H9 (cell line): ENCODE measurements at places on chromosomes 1 and 21.

- no peak for DNase-seq
Measured at GRCh38 chr1:200525090-200525987, 95.2 kb downstream of the KIF14 start.

GRCh38 chr1:41661428-41662060 is 177.1 kb upstream of the EDN2 start:
- no peak for DNase-seq

DNA sequence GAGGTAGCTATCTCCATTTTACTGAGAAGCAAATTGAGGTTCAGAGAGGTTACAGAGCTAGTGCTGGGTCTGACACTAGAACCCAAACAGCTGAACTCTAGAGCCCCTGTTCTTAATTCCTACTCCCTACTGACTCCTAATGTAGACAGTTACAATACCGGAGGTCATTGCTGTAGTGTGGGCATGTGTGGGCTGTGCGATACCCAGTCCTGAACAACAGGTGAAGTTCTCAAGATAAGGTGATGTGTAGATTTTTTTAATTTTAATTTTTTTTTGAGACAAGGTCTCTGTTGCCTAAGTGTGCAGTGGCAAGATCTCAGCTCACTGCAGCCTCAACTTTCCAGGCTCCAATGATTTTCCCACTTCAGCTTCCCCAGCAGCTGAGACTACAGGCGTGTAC is 1.6 kb upstream of the RHOC start:
- DNase-seq: no peak

GRCh38 chr1:208374391-208374941 is 130.3 kb upstream of the PLXNA2 start:
- DNase-seq: no peak

DNA sequence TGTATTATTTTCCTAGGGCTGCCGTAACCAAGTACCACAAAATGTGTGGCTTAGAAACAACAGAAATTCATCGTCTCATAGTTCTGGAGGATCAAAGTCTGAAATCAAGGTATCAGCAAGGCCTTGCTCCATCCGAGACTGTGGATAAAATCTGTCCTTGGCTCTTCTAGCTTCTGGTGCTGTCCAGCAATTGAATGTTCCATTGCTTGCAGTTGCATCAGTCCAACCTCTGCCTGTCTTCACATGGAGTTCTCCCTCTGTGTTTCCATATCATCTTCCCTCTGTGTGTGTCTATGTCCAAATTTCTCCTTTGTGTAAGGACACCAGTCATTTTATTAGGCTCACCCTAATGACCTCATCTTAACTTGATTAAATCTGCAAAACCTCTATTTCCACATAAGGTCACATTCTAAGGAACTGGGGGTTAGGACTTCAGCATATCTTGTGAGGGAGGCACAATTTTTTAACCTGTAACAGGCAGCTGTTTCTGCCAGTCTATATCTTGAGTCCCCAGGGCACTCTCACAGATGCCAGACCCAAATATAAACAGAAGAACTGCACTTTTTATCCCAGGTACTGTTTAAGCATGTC is 84.2 kb downstream of the ERG start:
- no peak for DNase-seq

DNA sequence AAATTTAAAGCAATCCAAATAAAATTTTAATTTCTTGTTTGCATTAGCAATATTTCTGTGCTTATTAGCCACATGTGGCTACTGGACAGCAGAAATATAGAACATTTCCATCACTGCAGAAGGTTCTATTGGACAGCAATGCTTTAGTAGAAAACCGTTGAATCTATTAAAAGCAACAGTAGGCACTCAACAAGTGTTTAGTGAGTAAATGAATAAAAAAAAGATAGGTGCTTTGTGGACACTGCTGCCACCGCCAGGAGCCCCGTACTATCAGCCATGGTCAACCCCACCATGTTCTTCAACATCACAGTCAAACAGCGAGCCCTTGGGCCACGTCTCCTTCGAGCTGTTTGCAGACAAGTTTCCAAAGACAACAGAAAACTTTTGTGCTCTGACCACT is 74.5 kb upstream of the MUTYH start:
- DNase-seq: no peak

GRCh38 chr1:46535063-46535462 is 16.4 kb downstream of the KNCN start:
- no peak for DNase-seq

DNA sequence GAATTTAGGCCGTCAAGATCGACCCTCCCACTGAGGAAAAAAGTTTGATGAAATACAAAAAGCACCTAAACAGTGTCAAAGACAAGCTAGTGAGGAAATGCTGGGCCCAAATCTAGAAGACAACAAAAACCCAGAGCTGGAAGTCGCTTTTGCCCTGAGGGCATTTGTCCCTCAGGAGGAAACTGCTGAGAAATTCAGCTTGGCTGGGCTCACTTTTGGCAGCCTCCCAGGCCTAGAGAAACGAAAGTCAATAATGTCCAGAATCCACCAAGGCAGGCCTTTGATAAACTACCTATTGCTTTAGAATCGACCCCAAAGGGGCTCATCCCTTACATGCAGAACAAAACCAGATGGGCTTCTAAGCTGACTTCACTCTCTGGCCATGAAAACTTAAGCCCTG is 38.9 kb downstream of the SYT2 start:
- DNase-seq: no peak

- no peak for DNase-seq
Measured at GRCh38 chr1:1063261-1063944, 10.7 kb downstream of the RNF223 start.

DNA sequence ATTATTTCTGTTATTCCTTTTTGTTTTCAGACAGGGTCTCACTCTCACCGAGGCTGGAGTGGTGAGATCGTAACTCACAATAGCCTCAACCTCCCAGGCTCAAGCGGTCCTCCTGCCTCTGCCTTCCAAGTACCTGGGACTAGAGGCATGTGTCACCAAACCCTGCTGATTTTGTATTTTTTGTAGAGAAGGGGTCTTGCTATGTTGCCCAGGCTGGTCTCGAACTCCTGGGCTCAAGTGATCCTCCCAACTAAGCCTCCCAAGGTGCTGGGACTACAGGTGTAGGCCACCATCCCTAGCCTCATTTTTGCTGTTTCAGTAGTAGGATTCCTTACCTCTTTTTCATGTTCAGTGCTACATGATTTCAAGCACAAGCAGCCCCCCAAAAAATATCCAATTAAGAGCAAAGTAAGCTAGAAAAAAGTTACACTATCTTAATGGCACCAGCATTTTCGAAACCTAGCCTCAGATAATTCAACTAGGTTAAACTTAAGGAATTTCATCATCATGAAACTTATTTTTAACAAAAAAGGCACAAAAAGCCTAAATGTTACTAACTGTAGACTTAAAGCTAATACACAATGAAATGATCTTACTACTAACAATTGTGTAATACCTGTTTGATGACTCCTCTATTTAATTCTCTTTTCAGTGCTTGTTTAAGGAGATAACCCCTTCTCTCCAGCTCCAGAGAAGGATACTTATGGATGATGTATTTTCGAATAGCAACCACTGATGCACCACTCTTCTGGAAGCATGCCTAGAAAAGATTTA is 16.6 kb downstream of the HP1BP3 start:
- no peak for DNase-seq

DNA sequence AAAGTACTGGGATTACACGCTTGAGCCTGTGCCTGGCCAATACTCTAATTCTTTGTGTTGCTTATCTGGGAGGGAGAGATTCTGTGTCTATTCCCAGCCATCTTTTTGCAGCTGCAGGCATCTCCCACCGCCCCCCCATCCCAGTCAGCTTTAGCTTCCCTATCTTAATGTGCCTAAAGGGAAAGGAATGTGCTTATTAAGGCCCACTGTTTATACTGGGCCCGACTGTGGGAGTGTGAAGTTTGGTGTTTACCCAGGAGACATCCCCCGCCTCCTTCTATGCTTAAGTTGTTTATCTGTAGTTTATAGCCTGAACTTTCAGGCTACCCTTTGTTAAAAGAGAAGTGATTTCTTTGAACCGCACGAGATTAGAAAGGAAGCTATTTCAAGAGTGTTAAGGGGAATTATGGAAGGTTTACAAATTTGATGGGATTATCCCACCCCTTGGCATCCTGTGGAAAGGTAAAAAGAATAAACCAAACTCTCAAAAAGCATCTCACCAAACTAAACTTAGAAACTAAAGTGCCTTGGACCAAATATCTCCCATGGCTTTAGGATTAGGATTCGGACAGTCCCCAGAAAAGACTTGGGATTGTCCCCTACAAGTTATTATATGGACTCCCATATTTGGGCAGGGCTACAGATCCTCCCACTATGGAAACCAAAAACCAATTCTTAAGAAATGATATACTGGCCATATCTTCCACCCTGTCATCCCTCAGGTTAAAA is 25.5 kb upstream of the ZNF496 start:
- no peak for DNase-seq

DNA sequence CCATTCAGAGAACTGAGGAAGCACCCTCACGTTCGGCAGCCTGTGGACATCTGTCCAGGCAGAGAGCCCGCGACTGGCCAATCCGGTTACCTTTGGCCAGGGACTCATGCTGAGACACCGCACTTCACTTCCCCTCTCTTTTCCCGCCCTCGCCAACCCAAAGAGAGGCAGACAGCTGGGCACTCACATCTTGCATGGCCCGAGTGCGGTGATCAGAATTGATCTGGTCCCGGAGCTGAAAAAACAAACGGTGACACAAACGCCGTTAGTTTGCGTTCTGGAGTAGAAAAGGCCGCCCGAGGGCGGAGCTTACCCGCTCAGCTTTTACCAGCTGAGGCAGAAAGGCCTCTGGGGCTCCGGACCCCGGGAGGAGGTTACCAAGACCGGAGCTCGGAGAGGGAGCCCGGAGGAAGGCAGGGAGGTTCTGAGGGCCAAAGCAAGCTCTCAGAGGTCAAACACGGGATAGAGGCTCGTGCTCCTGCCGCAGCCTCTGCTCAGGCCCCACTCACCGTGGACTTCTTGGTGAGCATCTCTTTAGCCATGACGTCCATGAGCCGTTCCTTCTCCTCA is 376 bp downstream of the SF3A3 start:
- DNase-seq: peak; percentile 57

GRCh38 chr1:98688110-98688739 is 26.7 kb downstream of the SNX7 start:
- no peak for DNase-seq

DNA sequence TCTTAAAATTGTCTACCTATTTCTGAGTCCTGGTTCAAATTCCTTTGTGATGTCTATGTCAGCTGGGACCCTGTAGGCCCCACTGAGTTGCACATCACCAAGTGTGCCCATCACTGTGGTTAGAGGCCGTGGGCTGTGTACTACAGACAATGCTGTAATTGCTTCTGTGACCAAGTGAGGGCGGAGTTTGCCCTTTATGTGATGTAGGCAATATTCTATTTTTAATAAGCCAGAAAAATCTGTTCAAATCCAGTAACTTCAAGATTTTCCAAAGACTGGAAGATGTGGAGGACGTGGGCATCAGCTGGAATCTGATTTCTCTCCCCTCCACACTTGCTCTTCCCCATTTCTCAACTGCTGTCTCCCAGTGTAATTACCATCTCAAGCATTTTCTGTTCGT is 215.4 kb downstream of the PBX1 start:
- no peak for DNase-seq
